ENCODE measurements at places on chromosomes 7 and 10. TPM values are rescaled to one million over a fixed set of nuclear protein-coding genes. Genes with fewer than 3 reads are reported as not detected.

Gene PILRA
- 15.3 TPM for total RNA-seq

Gene SAP25
- 5.0 TPM for total RNA-seq

Gene SLC26A5
- not detected for total RNA-seq

Gene PLOD3
- 59.6 TPM for total RNA-seq

Gene PPIF
- total RNA-seq = 23.9 TPM

Gene ZNF467
- total RNA-seq = 12.0 TPM

Gene PRSS37
- total RNA-seq = not detected

Gene CCDC71L
- total RNA-seq = 33.2 TPM

Gene GRID2IP
- total RNA-seq = not detected

Gene SLC18A2
- total RNA-seq = 0.81 TPM

Gene EFCAB10
- not detected for total RNA-seq

Gene CSGALNACT2
- 31.8 TPM for total RNA-seq

Gene DRGX
- not detected for total RNA-seq

Gene SRRM3
- 5.3 TPM for total RNA-seq

Gene AGBL3
- 5.6 TPM for total RNA-seq

Gene PRR15
- total RNA-seq = 1.1 TPM

All from posterior vena cava (tissue), 2 donors.